ENCODE measurements at places on chromosomes 5 and 9.
A peak's percentile ranks its signal among the peaks of the same experiment; 100 is the strongest.

DNA sequence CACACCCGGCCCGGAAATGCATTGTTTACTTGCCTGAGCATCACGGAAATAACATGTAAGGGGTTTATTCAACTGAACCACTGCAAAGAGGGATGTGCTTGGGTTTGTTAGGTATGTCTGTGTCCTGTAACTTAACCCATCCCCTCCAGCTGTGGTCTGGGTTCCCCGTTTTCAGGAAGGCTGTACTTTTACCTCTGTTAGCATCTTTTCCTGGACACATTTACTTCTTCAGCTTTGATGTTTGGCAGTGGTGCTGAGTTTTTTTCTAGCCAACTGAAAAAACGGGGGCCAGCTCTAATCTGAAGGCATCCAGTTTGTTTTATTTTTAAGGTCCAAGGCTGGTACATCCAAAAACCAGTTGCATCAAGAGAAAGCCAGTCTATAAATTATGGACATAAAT is 561.8 kb downstream of the BNC2 start:
- no peak for DNase-seq

DNA sequence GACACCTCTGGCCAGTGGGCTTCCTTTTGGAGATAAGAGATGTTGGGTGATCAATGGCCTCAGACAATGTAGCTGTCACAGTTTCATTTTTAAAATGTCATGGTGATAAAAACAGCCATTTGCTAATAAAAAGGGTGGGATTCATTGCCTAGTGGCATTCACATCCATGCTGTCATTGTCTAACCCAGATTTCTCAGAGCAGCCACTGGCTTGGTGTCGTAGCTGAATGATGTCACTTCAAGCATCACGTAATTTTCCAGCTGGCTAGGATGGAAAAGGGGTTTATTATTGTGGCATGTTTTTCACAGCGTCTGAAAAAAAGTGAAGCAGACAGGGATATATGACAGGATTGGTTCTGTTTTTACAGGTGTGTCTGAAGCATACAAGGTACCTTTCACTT is 184.7 kb downstream of the AOPEP start:
- no peak for DNase-seq

- no peak for DNase-seq
Measured at GRCh38 chr5:172506251-172506650, 51.9 kb upstream of the SH3PXD2B start.

- peak; percentile 63 for DNase-seq
Measured at GRCh38 chr9:136117916-136118319, 757 bp downstream of the TMEM250 start.

DNA sequence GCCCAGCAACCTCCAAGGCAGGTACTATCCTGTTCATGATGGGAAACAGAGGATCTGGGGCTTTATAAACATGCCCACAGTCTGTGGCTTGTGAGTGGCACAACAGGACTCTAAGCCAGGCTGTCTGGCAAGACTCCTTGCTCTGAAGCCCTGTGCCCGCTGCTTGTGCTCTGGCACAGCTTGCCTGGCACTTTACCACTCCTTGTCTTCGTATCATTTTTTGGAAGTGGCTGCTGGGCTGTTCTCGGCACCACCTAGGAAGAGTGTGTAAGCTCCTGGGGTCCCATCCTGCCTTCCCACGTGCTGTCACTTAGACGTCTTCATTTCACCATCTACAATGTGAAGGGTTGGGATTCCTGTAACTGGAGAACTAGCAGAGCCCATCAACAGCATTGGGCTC is 59.3 kb upstream of the GLRX start:
- no peak for DNase-seq

DNA sequence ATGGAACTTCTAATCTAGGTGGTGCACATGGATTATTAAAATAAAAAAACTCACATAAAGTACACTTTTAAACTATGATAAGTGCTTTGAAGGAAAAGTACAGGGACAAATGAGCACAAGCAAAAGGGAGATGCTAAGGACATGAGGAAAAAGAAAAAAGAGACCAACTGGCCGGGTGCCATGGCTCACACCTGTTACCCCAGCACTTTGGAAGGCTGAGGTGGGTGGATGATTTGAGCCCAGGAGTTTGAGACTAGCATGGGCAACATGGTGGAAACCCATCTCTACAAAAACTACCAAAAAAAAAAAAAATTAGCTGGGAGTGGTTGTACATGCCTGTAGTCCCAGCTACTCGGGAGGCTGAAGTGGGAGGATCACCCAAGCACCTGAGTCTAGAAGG is 67.1 kb downstream of the SH3TC2 start:
- DNase-seq = no peak

GRCh38 chr9:136438548-136439480 is 831 bp downstream of the INPP5E start:
- DNase-seq = peak; percentile 20

GRCh38 chr9:8429768-8430167 is 630.2 kb upstream of the DMAC1 start:
- DNase-seq = no peak

DNA sequence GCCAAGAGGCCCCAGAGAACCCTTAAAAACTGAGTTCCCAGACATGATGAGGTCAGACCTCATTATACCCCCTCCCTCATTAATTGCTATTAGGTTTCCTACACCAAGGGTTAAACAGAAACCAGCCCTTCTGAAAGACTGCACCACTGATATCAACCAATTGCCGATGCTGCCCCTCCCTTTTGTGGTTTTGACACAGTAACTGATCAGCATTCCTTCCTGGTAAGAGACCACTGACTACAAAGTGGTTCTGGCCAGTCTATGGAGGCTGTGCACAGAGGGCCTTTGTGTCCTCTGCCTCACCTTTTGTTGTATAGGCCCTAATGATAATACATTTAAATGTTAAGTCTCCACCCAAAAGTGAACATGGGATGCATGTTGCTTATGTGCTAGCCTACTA is 201.5 kb downstream of the FRMD3 start:
- no peak for DNase-seq

GRCh38 chr5:158175934-158176481 is 317.1 kb upstream of the CLINT1 start:
- DNase-seq = no peak

GRCh38 chr5:66872736-66873331 is 276.6 kb downstream of the MAST4 start:
- no peak for DNase-seq

- DNase-seq = no peak
Measured at GRCh38 chr5:173557123-173557903, 59.1 kb downstream of the BOD1 start.

- DNase-seq = no peak
Measured at GRCh38 chr5:96794757-96795156, 13.0 kb downstream of the ERAP1 start.

DNA sequence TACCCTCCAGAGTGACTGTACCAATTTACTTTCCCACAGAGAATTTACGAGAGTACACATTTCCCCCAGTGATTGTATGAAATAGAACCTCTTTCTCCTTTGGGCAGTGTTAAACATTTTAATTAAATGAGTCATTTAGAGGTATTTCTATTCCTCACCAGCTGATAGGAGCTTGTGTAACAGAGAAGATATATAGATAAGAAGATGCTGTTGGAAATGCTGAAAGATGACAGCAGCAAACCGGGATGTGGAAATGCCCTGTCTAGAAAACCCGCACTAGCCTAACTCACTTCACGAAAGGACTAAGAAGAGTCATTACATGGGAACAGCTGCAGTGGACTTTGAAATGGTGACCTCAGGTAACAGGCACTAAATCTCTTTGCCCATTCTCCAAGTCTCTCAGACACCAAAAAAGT is 68.3 kb downstream of the LPAR1 start:
- DNase-seq = no peak

DNA sequence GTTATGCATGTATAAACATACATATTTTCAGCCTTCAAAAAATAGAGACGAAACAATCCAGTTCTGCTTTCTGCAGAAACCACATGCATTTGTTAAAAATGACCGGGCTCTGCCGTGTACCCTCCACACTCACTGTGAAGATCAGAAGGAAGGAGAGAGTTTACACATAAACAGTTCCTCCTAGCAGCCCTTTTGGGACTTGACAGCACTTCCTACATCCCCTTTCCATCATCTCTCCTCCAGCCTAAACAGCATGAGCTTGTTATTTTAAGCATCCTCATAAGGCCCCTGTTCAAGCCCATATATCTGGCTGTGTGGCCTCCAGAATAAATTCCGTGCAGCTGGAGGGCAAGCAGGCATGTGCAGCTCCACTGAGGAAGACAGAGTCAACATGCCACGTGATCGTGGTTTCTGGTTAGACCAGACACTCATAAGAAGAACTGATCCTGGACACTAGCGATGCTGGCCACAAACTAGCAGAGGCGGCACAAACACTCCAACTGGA is 42.2 kb downstream of the NIPAL4 start:
- DNase-seq = peak; percentile 85

- no peak for DNase-seq
Measured at GRCh38 chr9:84567805-84568204, 101.7 kb upstream of the NTRK2 start.

- DNase-seq = no peak
Measured at GRCh38 chr9:134894136-134894860, 13.7 kb downstream of the FCN2 start.

DNA sequence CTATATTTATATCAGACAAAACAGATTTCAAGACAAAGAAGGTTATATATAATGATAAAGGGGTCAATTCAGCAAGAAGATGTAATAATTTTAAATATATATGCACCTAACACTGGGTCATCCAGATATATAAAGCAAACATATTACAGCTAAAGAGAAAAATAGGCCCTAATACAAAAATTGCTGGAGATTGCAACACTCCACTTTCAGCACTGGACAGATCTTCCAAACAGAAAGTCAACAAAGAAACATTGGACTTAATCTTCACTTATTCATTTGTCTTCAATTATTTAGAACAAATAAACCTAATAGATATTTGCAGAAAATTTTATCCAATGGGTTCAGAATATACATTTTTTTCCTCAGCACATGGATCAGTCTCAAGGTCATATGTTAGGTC is 45.8 kb downstream of the MEIKIN start:
- DNase-seq = no peak

DNA sequence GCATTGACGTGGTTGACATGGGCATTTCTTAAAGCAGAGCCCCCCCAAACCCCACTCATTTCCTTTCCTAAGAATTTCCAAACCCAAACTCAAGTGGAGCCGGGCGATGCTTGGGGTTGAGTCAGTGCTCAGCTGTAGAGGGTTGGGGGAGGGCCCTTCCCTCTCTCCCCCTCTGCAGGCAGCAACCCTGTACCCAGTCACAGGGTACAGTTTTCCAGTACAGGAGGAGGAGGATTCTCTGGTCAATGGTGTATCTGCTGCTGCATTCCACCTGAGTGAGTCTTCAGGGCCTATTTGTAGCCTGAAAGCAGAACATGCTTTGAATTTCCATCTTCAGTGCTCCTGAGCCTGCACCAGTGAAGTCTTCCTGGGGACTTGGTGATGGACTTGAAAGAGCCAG is 55.8 kb downstream of the ENTREP1 start:
- no peak for DNase-seq

GRCh38 chr5:88824892-88825583 is 57.9 kb downstream of the MEF2C start:
- DNase-seq = peak; percentile 69

GRCh38 chr5:135223891-135224625 is 175.0 kb downstream of the MACROH2A1 start:
- DNase-seq = peak; percentile 75

DNA sequence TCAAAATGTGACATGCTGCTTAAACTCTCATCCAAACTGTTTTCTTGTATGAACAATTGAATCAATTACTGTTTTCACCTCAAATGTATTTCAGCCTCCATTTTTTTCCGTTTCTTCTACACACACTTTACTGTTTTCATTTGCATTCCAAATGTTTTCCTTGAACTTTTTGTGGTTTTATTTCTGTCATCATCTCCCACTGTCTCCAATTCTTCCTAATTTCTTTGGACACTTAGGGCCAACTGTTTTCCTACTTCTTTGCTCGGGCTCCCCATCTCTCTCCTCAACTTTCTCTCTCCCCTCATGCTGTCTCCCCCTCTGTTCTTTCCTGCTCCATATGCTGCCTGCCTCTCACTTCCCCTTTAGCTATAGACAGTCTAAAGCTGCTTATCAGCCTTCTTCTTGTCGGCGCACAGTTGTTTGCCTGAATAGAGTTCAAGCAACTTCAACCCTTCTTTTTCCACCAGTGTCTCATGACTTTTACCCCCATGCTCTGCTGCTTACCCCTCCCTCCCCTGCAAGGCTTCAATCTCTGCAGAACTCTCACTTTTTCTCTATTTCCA is 443.4 kb downstream of the DTWD2 start:
- no peak for DNase-seq

DNA sequence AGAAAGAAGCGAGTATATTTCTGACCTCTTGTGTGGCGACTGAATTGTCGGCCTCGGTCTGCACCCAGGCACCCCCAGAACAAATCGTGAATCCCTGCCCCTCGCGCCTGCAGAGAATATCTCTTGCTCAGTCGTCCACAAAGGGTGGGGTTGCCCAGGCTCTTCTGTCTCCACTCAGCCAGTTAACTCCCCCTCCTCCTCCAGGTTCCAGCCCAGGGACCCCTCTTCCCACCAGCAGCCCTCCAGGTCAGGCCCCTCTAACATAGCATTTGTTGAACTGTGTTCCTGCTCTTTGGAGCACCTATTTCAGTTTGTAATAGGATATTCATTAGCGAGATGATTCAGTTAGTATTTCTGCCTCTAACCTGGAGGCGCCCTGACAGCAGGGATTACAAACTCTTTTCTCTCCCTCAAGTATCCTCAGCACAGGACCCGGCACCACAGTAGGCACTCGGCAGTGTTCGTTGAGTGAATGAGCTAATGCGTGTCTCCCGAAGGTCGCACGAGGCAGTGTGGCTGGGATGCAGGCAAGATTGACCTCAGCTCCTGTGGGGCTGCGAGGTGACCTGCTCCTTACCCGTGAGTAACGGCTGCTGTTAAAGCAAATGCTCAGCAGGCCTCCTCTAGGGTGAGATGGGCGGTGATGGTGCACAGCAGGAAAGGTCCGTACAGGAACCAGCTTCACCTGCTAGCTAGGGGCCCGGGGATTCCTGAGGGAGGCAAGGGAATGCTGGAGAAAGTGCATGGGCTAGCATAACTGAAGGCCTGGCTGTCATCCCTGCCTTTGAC is 25.8 kb downstream of the ZBTB34 start:
- no peak for DNase-seq

DNA sequence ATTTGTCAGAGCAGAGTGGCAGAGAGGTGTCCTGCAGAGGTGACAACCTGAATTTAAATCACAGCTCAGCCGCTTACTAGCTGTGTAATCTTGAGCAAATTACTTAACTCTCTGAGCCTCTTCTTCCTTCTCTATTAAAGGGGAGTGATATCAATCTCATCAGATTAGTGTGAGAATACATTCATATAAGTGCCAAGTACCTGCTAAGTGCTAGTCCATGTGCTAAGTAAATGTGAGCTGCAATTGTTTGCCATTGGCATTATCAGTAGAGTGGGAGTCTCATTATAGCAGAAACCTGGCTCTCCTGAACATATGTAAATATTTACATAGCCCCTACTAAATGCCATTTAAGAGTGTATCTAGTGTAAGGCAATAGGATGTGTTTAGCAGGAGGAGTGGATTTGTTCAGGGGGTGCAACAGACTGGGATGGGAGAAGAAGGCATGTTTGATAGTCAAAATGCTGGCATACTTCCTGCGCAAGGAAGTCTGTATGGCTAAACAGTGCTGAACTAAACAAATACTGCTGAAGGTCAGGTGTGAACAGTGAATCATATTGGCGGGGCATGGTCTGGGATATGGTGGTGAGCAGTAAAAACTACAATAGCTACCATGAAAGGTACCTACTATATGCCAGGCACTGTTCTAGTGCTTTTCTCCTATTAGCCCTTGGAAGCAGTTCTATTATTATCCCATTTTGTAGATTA is 74.5 kb downstream of the F2RL2 start:
- DNase-seq = no peak

- no peak for DNase-seq
Measured at GRCh38 chr9:121380846-121381245, 10.8 kb upstream of the STOM start.
